ENCODE measurements at places on chromosomes 6 and 20.

GRCh38 chr6:151553416-151554165, 59.8 kb downstream of the CCDC170 start:
- no peak for DNase-seq

DNA sequence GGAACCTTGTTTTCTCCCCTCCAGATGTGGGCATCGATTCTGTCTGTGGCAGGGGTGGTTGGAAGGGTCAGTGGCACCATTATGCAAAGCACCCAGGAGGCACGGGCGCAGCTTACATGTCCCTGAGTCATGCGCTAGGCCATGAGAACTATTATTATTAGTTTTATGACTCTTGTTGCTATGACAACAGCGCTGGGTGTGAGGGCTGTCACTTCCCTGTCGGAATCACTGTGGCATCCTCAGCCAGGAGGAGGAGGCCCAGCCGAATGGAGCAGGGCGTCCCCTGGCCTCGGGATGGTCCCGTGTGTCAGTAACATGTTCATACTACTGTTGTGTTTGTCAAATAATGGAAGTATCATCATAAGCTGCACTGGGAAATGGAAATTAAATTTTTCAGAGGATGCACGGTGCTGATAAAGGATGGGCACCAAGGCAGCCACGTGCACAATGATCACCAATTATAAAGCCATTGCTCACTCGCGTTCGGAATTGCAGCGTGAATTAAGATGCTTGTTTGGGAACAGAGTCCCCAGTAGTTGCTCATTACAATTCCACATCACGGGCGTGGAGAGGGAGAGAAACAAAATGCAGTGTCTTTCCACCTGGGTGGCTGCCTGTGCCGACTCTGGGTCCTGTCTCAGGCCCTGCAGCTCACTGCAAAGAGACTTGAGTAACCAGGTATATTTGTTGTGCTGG, 247.9 kb downstream of the CDH4 start:
- peak; percentile 53 for DNase-seq

DNA sequence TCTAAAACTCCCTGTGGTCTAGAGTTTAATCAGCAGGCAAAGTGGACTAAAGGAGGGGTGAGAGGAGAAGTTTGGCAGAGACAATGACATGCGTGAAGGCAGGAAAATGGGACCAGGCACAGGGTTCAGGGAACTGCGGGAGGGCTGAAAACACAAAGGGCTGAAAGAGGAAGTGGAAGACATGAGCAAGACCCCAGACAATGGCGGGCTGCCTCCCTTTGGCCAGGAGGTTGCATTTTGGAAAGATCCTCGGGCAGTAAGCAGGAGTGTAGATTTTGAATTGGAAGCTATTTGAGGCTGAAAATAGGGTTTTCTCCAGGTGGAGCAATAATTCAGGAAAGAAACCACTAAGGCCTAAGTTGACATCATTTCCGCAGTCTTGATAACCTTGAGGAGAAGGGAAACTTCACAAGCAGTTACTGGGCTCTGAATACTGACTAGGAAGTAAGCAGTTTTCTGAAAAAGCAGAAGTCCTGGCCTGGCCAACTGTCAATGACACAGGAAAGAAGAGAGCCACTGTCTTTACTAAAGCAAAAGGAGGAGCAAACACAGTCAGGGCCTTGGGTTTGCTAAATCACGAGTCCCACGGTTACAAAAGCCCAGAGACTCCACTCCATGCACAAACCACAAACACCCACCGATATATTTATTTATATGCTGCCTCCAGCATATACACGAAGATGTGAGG, 3.4 kb downstream of the LY86 start:
- DNase-seq, result peak; percentile 73

GRCh38 chr20:7985916-7986315, 33.6 kb downstream of the TMX4 start:
- no peak for DNase-seq

GRCh38 chr6:119728935-119729334, 379.4 kb upstream of the MAN1A1 start:
- no peak for DNase-seq

DNA sequence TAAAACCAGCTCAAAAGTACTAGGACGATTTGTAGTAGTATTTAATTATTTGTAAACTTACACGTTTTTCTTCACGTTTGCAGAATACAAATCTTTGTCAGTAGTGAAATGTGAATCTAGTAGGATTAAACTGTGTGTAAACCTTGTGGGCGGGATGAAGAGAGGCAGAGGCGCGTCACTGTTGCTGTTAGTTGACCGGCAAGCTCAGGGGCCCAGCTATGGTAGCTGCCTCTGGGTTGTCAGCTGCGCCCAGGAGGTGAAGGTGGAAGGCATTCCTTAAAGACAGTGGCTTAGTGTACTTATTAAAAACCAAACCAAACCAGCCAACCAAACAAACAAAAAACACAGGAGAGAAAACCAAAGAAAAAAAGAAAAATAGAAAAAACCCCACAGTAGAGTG, 69.6 kb downstream of the IGF2R start:
- no peak for DNase-seq

GRCh38 chr6:164612751-164613150, 696.7 kb downstream of the C6orf118 start:
- DNase-seq, result no peak

GRCh38 chr6:2665146-2666070, 85.3 kb downstream of the MYLK4 start:
- no peak for DNase-seq

- DNase-seq, result no peak
Measured at GRCh38 chr6:47519279-47519678, 41.7 kb downstream of the CD2AP start.

GRCh38 chr6:166467436-166468000, 84.8 kb upstream of the MPC1 start:
- no peak for DNase-seq
